Naive B cell (primary cell): ENCODE measurements at places on chromosomes 12 and 14. TPM values are rescaled to one million over a fixed set of nuclear protein-coding genes. Genes with fewer than 3 reads are reported as not detected.

GRCh38 chr12:4106621-4107020 is 166.9 kb upstream of the CCND2 start:
- no peak for DNase-seq

DNA sequence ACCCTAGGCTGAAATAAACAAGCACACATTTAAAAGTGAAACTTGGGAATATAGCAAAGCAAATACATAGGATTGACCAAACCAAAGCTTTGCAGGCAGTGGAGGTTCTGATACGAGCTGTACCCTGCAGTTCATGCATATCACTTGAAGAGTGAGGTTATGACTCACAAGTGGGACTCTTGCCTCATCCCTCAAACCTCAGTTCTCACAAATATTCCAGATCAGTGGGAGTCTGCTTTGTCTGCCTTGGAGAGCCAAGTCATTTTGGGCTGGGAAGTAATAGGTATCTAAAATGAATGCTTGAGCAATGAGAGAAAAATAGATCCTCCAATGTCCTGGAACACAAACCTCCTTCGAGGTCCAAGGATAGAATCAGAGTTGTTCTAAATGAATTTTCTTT is 116.4 kb downstream of the LRIG3 start:
- DNase-seq = no peak

DNA sequence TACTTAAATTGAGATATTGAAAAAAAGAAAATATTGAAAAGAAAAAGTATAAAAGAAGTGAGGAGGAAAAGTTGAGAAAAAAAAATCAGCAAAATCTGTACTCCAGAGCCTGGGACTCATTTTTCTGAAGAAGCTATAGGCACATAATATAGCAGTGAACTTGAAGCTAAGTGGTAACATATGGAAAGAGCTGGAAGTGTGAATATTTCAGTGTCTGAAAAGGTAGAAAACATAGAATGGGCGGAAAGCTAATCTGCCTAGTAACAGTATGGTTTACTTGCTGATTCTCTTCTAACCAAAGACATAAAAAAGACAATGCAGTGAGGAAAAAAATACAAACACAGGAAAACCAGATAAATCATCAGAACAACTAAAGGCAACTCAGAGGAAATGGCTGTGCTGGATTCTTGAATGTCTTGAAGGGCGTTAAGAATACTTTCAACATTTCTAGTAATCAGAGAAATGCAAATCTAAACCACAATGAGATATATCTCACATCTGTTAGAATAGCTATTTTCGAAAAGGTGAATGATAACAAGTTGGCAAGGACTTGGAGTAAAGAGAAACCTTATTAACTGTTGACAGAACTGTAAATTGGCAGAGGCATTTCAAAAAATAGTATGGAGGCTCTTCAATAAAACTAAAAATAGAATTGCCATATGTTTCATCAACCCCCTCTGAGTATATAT is 784.6 kb downstream of the LRFN5 start:
- no peak for DNase-seq

- DNase-seq = no peak
Measured at GRCh38 chr14:105299654-105300541, 903 bp downstream of the BRF1 start.

DNA sequence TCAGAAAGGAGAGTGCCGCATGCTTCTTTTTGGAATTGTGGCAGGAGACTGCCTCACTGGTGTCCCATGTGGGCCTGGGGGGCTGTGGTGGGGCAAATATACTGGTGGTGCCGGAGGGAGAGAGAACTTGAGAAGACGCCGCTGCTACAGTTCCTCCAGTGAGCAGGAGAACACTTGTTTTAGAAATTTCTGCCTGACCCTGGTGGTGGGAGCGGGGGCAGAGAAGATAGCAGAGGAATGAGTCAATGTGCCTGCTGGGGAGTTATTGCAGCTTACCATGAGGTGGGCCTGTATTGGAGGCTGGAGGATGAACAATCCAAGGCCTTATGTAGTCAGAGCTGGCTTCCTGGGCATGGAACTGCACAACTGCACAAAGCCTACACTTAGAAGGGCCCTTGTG is 211.8 kb downstream of the SNAPC1 start:
- no peak for DNase-seq

- no peak for DNase-seq
Measured at GRCh38 chr14:38336298-38336697, 80.4 kb upstream of the CLEC14A start.

DNA sequence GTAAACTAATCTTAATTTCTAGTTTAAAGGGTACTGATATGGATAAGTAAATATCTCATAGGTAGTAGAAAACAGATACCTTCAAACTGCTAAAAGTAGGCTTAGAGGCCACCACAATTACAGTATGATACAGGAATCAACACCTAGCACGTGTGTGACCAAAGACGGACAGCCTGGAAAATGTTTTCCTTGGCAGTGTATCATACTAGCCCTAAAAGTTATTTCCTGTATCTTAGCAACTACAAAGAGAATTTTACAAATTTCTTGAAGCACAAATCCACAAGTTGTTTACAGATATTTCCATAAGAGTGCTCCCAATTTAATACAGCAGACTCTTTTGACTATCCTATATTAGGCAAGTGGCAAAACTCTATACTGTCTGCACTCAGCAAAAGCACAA is 106.0 kb downstream of the ITPR2 start:
- DNase-seq = no peak

ITGB7 gene
- 63.2 TPM for polyA plus RNA-seq

WIF1 gene
- not detected for polyA plus RNA-seq

TPH2 gene
- polyA plus RNA-seq = not detected

ETFBKMT gene
- polyA plus RNA-seq = 1.4 TPM

SIX6 gene
- polyA plus RNA-seq = not detected

KRT72 gene
- polyA plus RNA-seq = not detected
